ENCODE measurements at places on chromosomes 13 and 19.

- DNase-seq = no peak
Measured at GRCh38 chr13:51731759-51732158, 72.2 kb downstream of the DHRS12 start.

DNA sequence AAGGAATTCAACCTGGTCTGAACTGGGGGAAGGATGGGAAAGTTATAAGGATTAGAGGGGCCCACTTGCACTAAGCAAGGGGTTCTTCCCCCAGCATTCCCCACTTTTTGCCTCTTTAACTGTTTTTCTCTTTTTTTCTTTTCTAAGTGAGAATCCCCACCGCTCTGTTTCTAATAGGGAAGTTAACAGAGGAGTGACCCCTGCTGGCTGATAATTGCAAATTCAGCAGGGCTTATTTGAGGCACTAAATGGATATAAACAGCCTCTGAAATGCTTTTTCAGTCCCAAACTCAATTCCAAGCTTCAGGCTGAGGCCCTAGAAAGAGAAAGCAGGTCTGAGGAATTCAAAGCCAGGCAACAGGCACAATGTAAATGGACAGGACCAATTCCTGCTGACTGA, 38.2 kb upstream of the CEACAM21 start:
- DNase-seq = peak; percentile 42

DNA sequence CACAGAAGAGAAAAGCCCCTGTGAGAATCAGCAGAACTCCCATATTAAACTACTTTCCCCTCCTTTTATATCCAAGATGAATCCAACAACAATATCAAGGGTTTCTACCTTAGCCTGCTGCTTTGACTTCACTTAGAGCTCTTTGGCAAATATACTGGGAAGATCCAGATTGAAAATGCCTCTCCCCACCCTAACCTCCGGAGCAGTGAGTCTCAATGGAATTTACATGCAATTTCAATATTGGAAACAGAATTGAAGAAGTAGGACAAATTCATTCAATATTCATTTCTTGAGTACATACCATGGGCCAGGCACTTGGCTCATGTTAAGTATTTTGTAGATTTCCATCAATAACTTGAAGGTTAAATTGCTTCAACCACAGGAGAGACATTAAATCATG, 457.4 kb downstream of the TBC1D4 start:
- no peak for DNase-seq

DNA sequence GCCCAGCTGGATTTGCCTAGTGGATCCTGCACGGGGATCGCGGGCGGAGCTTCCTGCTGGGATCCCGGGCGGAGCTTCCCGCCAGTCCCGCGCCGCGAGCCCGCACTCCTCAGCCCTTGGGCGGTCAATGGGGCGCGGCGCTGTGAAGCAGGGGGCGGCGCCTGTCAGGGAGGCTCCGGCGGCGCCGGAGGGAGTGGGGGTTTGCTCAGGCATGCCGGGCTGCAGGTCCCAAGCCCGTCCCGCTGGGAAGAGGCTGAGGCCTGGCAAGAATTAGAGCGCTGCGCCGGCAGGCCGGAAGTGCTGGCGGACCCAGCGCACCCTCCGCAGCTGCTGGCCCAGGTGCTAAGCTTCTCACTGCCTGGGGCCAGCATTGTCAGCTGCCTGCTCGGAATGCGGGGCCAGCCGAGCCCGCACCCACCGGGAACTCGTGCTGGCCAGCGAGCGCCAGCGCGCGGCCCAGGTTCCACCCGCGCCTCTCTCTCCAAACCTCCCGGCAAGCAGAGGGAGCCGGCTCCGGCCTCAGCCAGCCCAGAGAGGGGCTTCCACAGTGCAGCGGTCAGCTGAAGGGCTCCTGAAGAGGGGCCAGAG, 119.6 kb downstream of the PRR20E start:
- no peak for DNase-seq

GRCh38 chr19:48674921-48675824, 2.4 kb upstream of the NTN5 start:
- DNase-seq = peak; percentile 75

GRCh38 chr19:18589380-18590272, 1.0 kb downstream of the REX1BD start:
- DNase-seq = peak; percentile 84

DNA sequence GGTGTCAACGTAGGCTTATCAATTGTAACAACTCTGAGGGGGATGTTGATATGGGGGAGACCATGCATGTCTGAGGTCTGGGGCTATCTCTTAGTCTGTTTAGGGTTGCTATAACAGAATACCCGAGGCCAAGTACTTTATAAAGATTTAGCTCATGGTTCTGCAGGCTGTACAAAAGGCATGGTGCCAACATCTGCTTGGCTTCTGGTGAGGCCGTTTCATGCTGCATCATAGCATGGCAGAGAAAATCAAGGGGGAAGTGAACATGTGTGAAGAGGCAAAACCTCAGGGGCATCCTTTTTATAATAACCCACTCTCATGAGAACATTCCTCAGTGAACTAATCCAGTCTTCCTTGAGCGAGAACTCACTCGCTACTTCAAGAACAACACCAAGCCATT, 353.8 kb downstream of the ENOX1 start:
- DNase-seq = no peak

GRCh38 chr19:41991025-41991424, 3.0 kb downstream of the ATP1A3 start:
- no peak for DNase-seq

GRCh38 chr19:13507053-13507611, 853 bp upstream of the CACNA1A start:
- no peak for DNase-seq

DNA sequence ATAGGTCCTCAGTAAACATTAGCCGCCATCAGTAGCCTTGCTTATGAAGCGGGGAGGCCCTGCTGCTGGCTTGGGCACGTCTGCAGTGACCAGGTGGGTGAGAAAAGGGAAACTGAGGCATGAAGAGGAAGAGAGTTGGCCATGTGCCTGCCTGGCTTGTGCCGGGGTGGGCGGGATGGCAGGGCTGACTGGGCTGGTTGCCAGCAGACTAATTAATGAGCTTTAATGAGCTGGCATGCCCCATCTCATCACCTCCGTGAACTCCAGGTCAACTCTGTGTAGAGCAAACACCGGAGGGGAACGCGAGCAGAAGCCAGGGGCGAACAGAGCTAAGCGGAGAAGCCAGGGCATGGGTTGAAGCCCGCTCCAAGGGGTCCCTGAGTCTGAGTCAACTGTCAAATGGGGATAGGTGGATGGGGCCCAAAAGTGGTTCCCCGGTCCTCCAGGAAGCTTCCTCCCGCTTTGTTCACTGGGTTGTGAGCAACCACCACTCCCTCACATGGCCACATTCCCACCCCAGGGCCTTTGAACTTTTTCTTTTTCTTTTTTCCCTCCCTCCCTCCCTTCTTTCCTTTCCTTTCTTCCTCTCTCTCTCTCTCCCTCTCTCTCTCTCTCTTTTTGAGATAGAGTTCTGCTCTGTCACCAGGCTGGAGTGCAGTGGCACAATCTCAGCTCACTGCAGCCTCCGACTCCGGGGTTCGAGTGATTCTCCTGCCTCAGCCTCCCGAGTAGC, 8.7 kb downstream of the NR2F6 start:
- no peak for DNase-seq

DNA sequence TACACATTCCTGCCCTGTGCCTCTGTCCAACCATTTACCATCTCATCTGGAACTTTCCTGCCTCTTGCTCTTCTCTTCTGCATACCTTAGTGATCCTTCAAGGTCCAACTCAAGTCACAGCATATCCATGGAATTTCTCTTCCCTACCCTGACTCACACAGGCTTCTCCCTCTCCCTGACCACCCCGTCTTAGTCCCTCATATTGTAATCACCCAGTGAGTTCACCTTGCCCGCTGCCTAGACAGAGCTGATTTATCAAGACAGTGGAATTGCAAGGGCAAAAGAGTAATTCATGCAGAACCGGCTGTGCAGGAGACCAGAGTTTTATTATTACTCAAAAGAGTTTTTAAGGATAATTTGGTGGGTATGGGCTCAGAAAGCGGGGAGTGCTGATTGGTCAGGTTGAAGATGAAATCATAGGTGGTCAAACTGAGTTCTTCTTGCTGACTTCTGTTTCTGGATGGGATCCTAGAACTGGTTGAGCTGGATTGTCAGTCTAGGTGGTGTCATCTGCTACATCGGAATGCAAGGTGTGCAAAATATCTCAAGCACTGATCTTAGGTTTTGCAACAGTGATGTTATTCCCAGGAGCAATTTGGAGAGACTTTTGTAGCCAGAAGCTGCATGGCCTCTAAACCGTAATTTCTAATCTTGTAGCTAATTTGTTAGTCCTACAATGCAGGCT, 67.2 kb downstream of the HSPH1 start:
- no peak for DNase-seq

DNA sequence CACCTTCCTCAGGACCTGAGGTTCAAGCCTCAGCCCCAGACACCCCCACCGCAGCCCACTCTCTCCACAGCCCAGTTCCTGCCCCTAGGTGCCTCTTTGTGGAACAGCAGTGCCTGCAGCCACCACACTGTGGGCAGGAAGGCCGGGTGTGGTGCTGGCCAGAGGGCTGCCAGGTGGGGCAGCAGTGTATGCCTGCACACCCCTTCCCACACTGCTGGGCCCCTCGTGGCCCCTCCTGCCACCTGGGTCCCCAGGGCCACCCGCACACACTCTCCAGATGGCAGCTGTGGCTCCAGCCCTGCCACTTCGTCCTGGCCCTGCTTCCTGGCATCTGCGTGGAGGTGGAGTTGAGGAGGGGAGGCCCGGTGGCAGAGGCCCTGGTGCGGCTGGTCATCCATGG, 35.1 kb downstream of the HPN start:
- no peak for DNase-seq

DNA sequence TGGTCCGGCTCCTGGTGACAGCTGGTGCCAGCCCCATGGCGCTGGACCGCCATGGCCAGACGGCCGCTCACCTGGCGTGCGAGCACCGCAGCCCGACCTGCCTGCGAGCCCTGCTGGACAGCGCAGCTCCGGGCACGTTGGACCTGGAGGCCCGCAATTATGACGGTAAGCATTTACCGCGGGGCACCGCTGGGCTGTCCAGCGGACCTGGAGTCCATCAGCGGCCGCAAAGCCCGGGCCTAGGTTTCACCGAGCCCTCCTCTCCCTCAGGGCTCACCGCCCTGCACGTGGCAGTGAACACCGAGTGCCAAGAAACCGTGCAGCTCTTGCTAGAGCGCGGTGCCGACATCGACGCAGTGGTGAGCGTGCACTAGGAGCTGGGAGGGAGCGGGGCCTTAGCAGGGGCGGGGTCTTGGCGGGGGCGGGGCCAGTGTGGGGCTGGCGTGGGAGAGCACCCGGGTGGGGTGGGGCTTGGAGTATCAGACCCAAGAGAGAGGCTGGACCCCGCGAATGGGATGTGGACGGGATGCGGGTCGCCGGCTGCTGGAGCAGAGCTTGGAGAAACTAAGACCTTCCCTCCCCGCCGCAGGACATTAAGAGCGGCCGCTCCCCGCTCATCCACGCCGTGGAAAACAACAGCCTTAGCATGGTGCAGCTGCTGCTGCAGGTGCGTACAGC, 8.7 kb downstream of the BCL3 start:
- no peak for DNase-seq

DNA sequence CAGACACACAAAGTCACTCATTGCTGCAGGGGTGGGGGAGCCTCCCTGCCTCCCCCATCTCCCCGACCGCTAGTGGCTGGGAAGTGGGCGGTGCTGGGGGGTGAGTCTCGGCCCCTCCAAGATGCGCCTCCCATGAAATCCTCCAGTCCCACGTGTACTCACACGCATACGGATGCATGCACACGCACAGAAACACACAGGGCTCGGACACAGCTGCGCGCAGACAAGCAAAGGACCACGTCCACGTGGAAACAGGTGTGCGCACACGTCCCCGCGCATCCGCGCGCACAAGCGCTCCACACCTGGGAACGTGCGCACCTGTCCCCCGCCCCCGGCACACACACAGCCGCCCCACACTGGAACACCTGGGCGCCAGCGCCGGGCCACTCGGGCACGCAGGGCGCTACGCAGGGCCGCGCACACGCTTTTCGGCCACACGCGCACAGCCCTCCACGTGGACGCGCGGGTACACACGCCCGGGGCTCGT, 687 bp downstream of the MATK start:
- peak; percentile 33 for DNase-seq

- no peak for DNase-seq
Measured at GRCh38 chr13:95023405-95023804, 277.8 kb downstream of the ABCC4 start.

- no peak for DNase-seq
Measured at GRCh38 chr13:74574964-74575728, 440.9 kb upstream of the KLF12 start.

DNA sequence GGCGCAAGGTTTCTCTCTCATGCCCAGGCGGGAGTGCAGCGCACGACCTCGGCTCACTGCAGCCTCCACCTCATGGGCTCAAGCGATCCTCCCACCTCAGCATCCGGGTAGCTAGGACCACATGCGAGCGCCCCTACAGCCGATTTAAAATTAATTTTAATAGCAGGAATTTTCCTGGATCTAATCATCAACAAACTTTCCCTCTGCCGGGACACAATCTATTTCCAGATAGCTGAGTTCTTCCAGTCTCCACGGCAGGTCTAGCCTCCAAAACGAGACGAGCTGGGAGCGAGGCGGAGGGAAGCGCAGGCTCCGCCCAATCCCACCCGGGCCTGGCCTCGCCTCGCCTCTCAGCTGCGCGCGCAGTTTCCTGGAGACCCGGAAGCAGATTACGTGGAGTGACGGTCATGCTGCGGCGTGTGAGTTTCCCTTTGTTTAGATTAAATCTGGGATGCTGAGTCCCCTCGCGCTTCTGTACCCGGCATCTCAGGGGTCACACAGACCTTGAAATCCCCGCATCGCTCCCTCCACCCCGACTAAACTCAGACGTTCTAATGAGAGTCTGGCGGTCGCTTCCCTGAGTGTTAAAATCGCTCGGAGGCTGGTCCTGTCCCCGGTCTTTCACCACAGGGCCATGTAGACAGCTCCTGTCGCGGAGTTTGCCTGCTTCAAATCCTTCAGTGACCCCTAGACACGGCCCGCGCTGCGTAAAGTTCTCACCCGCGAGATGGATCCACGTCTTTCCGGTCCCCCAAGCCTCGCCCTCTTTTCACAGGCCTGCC, at the start of gene ZNF880:
Gene ZNF880, plus strand, starts transcription at position 365 of the 782 bp plus-strand sequence. Its CDS starts 43 bp downstream, at position 408.
- peak; percentile 92 for DNase-seq

DNA sequence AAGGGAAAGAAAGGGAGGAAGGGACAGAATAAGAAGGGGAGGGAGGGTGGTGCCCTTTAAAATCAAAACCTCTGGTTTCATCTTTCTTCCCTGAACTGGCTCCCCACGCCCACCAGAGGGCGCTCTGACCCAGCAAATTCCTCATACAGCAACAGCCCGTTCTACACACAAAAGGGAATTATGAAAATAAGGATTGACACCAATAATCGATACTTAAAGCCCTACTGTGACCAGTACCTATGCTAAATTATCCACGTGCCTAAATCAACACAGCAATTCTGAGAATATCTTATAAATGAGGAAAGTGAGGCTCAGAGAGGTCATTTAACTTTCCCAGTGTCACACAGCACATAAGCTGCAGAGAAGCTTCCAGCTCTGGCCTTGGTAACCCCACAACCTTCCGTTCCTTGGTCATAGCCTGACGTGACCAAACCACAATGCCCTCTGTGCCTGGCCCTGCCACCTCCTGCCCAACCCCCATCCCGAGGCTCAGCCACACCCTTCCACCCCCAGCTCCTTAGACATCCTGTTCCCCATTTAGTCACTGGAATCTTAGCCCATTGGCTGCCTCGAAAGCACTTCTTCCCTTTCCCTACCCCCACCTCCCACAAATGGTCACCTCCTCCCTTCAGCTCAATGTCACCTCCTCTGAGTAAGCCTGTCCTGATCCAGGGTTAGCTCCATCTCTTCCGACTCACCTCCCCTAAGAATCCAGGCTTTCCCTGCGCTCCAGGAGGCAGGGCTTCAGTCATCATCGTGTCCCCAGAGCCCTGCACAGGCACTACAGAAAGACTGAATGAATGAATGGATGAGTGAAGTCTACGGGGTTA, 34.2 kb upstream of the PNMA8B start:
- DNase-seq = peak; percentile 67

Data from stimulated activated naive CD8-positive, alpha-beta T cell treated with anti-CD3 and anti-CD28 coated beads, Interleukin-15, amount 100 ng/mL, for 72 hours (primary cell).